Right renal pelvis (tissue), 4 donors: ENCODE measurements at places on chromosomes 6 and 20.

GRCh38 chr6:36499918-36500317, 47.4 kb downstream of the STK38 start:
- DNase-seq: no peak

- DNase-seq: no peak
Observed at GRCh38 chr6:148225871-148226270, 116.8 kb upstream of the SASH1 start.

DNA sequence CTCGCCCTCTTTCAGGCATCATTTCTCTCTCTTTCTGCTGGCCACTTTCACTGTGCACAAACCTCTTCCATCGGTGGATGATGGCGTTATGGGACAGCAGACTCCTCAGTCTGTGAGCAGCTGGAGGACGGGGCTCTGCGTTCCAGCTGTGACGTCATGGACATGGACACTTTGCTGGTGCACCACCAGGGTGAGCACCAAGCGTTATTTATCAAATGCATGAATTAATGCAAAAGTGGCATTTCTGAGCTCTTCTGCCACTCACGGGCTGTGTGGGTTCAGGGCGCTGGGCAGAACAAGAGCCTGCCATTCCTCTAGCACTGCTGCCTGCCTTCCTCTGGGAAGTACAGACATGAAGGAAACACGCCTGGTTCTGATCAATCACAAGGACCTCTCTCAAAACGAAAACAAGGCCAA, 82.9 kb upstream of the MPC1 start:
- no peak for DNase-seq

DNA sequence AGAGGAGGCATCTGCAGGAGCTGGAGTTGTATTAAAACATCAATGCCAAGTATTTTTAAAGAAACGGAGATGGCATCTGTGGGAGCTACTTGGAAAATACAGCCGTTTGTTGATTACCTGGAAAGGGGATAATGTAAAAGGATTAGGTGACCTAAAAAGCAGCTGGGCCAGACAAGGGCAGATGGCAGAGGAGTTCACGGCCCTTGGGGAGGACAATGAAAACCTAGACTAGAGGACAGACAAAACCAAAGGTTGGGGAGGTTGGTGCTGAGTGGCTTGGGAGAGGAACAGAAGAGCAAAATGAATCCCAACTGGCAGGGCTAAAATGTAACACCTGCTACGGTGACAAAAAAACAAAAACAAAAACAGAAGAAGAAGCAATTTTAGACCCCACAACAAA, 260.5 kb upstream of the JARID2 start:
- no peak for DNase-seq
